ENCODE measurements at places on chromosomes 7 and 10.

DNA sequence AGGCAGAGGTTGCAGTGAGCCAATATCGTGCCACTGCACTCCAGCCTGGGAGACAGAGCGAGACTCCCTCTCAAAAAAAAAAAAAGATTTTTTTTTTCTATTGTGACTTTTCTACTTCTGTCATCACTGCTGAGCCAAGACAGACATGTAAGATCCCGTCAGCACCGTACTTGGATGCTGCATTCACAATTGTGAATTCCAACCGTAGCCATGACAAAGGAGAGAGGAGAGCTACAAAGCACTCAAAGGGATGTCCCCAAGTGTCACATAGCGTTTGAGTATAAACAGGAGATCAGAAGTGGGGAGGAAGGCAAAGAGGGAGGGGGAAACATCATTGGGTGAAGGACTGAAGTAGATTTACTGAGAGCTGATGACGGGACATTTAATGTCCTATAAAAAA is 144.2 kb downstream of the PRPF18 start:
- no peak for DNase-seq

DNA sequence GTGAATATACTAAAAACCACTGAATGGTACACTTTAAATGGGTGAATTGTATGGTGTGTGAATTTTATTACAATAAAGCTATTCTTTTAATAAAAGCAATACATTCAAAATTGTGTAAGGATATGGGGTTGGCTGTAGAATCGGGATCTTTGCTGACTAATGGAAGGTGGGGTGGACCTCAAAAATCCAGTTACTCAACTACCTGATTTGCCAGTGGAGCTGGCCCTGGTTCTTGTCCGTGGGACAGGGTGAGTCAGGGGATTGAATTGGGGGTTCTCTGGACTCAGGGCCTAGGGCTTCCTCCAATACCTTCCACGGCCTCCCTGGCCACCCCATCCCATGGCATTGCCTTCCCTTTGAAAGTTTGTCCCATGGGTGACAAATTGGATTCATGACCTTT is 13.5 kb upstream of the RABGEF1 start:
- no peak for DNase-seq

GRCh38 chr10:102615361-102615760 is 28.9 kb upstream of the TRIM8 start:
- no peak for DNase-seq

DNA sequence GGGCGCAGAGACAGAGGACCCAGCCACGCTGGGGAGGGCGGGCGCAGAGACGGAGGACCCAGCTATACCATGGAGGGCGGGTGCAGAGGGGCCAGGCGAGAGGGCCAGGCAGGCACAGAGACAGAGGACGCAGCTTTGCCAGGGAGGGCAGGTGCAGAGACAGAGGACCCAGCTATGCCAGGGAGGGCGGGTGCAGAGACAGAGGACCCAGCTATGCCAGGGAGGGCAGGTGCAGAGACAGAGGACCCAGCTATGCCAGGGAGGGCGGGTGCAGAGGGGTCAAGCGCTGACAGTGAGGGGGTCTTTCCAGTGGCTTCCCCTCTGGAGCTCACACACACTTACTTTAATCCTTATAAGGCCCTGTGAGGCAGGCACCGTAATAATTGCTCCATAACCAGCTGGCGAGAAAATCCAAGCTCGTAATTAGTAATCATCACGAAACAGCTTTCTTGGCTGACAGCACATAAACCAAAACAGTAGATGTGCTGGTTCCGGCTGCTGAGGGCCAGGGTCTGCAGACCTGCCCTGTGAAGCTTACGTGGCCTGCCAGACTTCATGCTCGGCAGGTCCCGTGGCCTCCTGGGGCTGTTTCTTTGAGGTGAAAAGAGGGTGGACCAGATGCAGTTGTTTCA is 137.2 kb downstream of the VIPR2 start:
- DNase-seq, result no peak

DNA sequence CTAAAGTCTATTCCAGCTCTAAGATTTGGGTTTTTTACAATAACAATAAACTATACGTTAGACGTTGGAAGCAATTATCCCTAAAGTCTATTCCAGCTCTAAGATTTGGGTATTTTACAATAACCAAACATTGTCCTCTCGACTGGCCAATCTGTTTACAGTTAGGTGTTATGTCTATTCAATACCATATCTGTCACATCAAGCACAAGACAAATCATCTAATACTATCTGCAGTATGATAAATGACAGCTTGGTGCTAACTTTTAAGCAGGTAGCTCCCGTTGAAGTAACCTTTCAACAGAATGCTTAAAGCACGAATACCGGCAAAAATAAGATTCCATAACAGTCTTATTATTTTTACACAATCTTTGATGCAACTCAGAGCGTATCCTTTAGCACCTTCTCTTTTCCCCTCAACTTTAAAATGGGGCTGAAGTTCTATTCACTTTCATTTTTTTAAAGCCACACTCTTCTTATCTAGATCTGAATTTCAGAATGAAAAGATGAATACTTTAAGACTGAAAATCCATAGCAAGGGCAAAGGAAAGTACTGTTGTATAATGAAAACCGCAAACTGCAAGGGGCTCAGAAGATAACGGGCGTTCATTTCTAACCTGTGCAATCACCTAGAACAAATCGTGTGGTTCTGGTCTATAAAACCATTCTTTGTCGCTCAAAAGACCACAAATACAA is 925 bp downstream of the H2AZ2 start:
- no peak for DNase-seq

DNA sequence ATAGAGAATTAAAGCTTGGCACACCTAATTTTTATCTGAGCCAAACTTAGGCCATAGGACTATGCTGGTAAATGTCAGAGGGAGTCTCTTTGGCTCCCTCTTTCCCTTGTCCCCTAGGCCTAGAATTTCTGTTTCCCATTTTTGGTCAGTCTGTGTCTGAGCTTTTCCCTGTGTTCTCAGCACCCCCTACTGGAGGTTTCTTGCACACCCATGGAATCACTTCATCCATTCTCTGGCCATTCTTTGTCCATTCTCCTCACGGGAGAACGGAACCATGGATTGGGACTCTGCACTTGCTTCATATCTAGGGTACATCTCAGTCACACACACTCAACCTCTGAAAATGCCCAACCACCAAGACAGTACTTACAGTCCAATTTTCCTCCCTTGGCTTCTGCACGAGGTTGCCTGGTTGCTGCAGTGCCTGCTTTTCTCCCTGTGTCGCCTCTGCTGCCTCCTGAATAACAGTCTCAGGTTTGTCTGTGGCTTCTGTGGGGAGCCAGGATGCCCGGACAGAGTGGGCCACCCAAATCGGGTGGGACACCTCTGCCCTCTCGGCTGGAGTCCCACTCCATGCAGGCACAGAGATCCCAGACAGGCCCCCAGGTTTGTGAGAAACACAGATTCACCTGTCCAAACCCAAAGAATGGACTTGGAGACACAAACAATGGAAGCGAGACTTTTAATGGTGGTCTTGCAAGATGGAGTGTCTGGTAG is 35.1 kb upstream of the DNAH11 start:
- DNase-seq, result peak; percentile 59

DNA sequence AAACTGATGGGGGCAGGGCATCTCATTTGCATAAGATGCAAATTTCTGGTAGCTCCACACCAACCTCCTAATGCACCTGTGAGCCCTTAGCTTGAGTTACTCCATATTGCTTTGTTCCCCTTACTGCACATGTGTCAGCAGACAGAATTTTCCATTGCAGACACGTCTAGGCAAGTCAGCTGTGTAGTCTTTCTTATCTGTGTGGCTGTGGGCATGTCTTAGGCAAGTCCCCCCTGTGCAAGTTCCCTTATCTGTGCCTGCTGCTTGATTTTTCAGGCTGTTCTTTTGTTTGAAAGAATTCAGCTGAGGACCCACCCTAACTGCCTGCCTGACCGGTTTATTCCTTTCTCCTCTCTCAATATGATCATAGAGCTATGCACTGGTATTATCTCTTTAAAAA is 28.5 kb upstream of the TRIM24 start:
- DNase-seq, result no peak

GRCh38 chr7:121714559-121715303 is 158.2 kb upstream of the PTPRZ1 start:
- no peak for DNase-seq

- DNase-seq, result peak; percentile 59
Observed at GRCh38 chr10:4807761-4808507, 18.1 kb upstream of the AKR1E2 start.

GRCh38 chr7:134522601-134523000 is 4.8 kb upstream of the AKR1B10 start:
- no peak for DNase-seq

DNA sequence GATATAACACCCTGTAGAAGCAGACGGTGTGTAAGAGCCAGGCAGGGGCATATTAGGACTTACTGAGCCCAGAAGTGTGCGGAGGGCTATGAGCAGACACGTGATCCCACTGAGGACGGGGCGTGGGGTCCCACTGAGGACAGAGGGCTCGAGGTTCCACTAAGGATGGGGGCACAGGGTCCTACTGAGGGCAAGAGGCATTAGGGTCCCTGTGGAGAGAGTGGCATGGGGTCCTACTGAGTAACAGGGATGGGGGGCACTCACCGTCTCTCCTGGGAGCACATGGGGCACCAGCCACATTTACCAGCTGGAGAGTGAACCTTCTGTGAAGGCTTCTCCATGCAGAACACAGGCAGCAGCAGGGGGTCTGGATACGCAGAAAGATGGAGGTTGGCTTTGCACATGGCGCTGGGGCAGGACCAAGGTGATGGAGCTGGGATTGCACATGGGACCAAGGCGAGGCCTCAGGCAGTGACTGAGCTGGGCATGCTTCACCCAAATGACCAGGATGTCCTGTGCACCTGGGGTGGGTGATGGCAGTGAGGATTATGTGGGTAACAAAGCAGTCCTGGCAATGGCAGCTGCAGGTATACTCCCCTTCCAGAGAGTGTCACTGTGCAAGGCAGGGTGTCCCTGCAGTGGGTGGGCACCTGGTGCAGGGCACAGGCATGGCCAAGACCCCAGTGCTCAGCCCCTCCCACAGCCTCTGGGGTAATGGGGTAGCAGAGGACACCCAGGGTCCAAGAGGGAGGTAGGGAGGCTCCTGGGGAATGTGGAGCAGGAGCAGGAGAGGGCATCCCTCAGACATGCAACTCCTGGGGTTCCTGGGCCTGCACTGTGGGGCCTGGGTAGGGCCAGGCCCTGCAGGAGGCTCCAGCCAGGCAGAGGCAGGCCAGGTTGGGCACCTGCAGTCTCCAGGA is 278.1 kb downstream of the TCERG1L start:
- DNase-seq, result no peak

- DNase-seq, result no peak
Observed at GRCh38 chr10:33566426-33566825, 232.0 kb upstream of the NRP1 start.

- no peak for DNase-seq
Observed at GRCh38 chr7:128869944-128870285, 7.3 kb downstream of the ATP6V1F start.

GRCh38 chr7:31082447-31082846 is 30.3 kb downstream of the ADCYAP1R1 start:
- DNase-seq, result no peak

DNA sequence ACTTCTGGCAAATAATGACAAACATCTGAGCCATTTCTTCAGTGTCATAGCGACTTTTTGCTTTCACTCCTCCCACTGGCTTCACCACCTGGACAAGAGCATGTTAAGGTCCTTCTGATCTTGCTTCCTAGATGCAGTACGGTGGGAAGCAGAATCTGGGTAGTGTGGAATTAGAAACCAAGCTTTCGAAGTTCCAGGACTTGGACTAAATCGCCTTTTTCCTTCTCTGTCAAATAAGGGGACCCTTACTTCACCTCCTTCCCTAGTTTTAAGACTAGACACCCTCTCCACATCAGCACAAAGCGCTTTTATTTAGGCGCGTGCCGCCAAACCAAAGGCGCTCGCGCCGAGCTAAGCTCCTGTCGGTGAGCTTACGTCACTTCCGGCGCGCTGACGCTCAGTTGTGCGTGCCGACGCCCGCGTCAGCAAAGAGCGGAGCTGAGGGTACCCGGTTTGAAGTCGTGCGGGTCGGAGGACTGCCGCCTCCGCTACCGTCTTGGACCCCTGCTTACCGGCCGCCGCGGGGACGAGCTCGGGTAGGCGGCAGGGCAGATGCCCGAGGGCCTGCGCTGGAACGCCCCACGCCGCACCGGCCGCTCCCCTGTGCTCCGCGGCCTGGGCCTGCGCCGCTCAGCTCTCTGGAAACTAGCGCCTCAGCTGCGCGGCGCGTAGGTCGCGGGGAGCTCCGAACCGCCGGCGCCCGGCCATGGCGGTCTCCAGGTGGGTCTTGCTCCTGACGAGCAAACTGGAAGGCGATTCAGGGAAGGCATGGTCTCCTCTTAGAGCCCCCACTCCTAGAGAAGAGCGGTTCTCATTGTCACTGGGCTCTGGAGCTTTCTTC is at the start of gene BTAF1:
Gene BTAF1, plus strand, starts transcription at position 400 of the 841 bp plus-strand sequence. Its CDS starts 307 bp downstream, at position 707.
- DNase-seq, result peak; percentile 93

DNA sequence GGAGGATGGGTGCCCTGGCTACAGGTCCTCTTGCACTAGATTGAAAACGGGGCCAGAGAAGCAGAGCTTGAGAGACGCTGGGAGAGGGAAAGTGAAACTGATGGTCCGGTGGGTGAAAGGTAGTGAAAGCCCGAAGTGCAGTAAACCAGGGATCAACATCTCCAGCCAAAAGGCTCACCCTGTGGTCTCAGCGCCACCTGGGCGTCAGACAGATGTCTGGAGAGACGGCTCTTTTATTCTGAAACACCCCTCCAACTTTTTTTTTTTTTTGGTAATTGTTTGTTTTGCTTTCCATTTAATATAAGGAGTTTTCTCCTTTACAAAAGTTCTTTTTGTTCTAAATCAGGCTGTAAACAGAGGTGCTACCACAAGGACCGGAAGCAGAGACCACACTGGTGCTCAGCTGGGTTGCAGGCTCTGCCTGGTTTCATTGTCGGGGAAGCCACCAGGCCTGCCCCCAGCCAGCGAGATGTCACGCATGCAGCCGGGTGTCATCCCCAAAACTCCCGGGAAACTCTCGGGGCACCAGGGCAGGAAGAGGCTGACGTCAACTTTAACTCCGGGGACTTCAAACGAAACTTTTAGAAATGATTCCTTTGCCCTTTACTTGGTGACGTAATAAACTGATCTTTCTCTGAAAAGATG is 11.2 kb downstream of the IL2RA start:
- peak; percentile 30 for DNase-seq

GRCh38 chr7:4814433-4814832 is 39.0 kb downstream of the AP5Z1 start:
- no peak for DNase-seq

DNA sequence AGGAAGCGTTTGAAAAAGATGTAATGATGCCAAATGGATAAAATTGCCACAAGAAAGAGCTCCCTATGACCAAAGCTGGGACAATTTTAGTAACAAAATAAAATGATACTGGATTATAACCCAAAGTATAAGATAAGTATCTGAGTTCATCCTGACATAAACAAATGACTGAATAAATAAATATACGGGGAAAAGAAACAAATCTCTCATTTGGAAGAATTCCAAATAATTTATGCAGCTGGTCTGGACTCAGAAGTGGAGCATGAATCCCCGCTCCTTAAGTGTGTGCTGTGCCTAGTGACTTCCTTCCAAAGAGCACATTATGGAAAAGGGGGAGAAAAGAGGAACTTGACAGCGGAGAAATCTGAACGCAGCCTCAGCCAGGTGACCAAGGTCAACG is 186.2 kb downstream of the RAMP3 start:
- no peak for DNase-seq

GRCh38 chr7:38282081-38282480 is 8.6 kb upstream of the TARP start:
- DNase-seq, result no peak

Measured in myocyte (in vitro differentiated cells).